ENCODE measurements at places on chromosomes 11 and 22. TPM values are rescaled to one million over a fixed set of nuclear protein-coding genes. Genes with fewer than 3 reads are reported as not detected.

DNA sequence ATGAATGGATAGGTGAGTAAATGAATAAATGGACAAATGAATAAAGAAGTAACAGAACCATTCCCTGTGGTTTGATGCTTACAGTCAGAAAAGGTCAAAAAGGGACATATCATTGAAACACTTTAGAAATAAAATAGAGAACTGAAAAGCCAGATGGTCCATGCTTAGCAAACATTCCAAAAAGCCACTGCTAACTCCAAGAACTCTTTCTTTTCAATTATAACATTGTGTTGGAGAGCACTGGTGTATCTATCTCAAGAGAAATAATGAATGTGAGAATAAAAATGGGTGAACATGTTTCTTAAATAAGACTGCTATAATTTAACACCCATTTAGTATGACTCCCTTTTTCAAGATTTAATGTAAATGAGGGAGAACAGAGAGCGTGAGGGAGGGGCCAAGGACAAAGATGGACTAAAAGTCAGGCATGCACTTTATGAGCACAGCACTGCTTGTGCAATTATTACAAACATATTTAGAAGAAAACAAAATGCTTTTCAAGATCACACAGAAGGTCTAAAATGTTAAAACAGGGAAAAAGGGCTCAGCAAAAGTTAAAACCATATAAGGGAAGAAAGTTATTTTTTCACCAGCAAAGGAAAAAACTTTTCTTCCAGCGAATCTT is 224.3 kb upstream of the PITPNB start:
- DNase-seq, result no peak

- DNase-seq, result no peak
Observed at GRCh38 chr11:65363770-65364169, 9.2 kb downstream of the TIGD3 start.

The KCNJ1 gene
- 0.09 TPM for polyA plus RNA-seq

The AQP11 gene
- 0.81 TPM for polyA plus RNA-seq

The OR8G1 gene
- not detected for polyA plus RNA-seq

The MS4A12 gene
- polyA plus RNA-seq, result not detected

The IL18 gene
- polyA plus RNA-seq, result 3.1 TPM

DNA sequence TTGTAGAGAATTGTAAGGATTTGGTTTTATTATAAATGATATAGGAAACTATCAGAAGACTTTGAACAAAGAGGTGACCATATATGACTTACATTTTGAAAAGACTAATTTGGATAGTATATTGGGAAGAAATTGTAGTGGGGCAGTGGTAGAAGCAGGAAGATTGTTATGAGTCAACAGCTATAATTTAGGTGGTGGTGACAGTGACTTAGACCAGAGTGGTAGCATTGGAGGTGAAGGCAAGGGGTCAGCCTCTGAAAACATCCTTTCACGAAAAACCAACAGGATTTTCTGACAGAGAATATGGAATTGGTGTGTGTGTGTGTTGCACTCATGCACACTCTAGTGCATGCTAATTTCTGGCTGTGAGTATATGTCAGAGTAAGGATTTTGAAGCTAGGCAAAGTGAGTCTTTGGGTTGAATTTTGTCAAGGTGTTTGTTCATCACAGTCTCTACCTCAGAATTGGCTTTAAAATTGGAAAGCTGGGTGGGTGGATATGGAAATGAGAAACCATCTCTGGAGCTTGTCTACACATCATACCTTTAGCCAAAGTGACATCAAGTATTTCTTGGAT is 8.2 kb upstream of the HBE1 start:
- no peak for DNase-seq

- no peak for DNase-seq
Observed at GRCh38 chr11:116986521-116987105, 111.6 kb downstream of the SIK3 start.

The GPR83 gene
- polyA plus RNA-seq, result 0.25 TPM

The BTBD18 gene
- 0.02 TPM for polyA plus RNA-seq

- DNase-seq, result no peak
Observed at GRCh38 chr11:129643031-129643721, 172.5 kb upstream of the TMEM45B start.

The OR5B21 gene
- polyA plus RNA-seq, result not detected

The OR56A1 gene
- not detected for polyA plus RNA-seq

DNA sequence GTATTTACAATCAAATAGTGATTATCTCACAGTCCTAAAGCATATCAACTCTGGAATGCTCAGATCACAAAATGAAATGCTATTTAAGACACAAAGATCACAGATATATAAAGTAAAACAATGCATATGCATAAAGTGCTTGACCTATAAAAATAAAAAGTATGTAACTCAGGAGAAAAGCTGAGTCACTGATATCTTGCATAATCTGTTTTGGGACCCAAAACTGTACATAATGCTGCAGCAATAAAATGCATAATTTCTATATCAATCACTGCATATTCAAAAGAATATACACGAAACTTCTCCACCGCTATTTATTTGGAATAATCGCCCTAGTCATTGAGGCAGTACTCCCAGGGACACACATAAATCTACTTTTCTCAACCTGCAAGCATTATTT is 34.9 kb upstream of the GRIA4 start:
- no peak for DNase-seq

GRCh38 chr11:99333621-99334020 is 312.9 kb downstream of the CNTN5 start:
- DNase-seq, result no peak

GRCh38 chr22:38068641-38069371 is 11.6 kb downstream of the PICK1 start:
- DNase-seq, result peak; percentile 48

- DNase-seq, result no peak
Observed at GRCh38 chr22:39275814-39276439, 31.1 kb upstream of the PDGFB start.

GRCh38 chr11:80873310-80873999 is 1432.6 kb upstream of the TENM4 start:
- no peak for DNase-seq

GRCh38 chr11:24238771-24239645 is 257.8 kb upstream of the LUZP2 start:
- DNase-seq, result no peak

DNA sequence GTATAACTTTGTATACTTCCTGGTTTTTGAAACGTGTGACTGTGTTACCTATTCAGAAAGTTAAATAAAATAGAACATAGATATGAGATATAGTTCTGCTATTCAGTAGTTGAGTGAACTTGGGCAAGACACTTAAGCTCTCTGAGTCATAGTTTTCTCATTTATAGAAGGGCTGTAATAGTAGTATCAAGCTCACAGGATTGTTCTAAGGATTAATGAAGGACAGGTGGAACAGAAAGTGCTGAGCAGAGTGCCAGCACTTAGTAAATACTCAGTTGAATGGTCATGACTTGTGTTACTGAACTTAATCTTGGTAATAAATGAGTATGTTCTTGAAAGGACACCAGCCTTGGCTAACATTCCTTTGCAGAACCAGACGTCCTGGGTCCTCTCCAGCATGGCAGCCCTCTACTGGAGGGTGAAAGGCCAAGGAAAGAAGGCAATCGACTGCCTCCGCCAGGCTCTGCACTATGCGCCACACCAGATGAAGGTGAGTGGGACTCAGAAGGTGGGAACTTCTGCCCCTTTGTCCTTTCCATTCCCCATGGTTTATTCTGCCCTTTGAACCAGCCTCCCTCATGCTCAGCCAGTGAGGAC is 131.2 kb downstream of the TTC17 start:
- DNase-seq, result no peak

DNA sequence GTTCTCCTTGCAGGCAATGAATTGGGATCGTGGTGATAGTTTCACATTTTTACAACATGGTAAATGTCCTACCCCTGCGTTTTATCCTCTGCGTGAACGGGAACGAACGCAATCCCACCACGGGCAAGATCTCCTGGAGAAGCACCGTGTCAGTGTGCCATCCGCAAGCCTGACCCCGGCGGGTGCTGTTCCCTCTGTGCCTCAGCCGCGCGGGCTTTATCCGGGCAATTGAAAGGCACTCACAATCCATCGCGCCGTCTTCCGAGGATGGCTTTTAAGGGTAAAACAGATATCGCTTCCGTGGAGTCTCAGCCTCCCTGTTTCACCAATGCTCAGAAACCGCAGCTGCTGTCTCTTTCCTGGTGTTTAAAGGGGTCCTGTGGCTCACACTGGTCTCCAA is 1387.5 kb downstream of the BRD1 start:
- DNase-seq, result no peak

Data from right cardiac atrium (tissue), 5 donors.